ENCODE measurements at places on chromosomes 7 and 10. TPM values are rescaled to one million over a fixed set of nuclear protein-coding genes. Genes with fewer than 3 reads are reported as not detected.

The NCF1 gene
- total RNA-seq: 0.96 TPM

The NPFFR1 gene
- not detected for total RNA-seq

The AZGP1 gene
- total RNA-seq: not detected

The ZNF438 gene
- total RNA-seq: 3.1 TPM

The SSC4D gene
- 0.17 TPM for total RNA-seq

The BMPR1A gene
- 8.9 TPM for total RNA-seq
